Stimulated activated CD4-positive, alpha-beta T cell treated with anti-CD3 and anti-CD28 coated beads, TNF-alpha, amount 100 ng/mL, for 4 hours (primary cell): ENCODE measurements at places on chromosomes 13 and 19.

GRCh38 chr13:47621931-47622330 lies 379.1 kb downstream of the SUCLA2 start:
- no peak for DNase-seq

DNA sequence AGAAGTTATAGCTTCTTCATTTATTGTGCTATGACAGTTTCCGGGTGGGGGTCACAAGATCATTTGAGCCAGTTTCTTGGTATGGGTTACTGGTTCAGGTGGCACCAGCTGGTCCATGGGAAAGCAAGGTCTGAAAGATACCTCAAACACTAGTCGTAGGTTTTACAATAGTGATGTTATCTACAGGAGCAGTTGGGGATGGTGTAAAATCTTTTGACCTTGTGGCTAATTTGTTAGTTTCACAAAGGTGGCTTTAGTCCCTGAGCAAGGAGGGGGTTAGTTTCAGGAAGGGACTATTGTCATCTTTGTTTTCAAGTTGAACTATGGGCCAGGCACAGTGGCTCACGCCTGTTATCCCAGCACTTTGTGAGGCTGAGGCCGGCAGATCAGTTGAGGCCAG lies 24.6 kb downstream of the CHST8 start:
- no peak for DNase-seq

- DNase-seq, result no peak
Measured at GRCh38 chr13:45142440-45143345, 22.4 kb downstream of the GTF2F2 start.

- DNase-seq, result no peak
Measured at GRCh38 chr13:85148009-85148408, 651.2 kb downstream of the SLITRK6 start.

- no peak for DNase-seq
Measured at GRCh38 chr19:49689133-49690078, at the start of gene ADM5. ADM5 (plus strand) TSS chr19:49689594; CDS start chr19:49689838, 244 bp downstream.

GRCh38 chr19:39434123-39435076 lies 1.3 kb downstream of the RPS16 start:
- no peak for DNase-seq

DNA sequence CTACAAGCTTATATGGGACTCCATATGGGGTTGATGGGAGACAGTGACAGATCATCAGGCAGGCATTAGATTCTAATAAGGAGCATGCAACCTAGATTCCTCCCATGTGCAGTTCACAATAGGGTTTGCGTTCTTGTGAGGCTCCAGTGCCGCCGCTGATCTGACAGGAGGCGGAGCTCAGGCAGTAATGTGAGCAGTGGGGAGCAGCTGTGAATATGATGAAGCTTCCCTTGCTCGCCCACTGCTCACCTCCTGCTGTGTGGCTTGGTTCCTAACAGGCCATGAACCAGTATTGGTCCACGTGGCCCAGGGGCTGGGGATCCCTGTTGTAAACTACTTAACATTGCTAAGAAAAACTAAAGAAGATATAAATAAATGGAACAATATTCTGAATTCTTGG lies 378.4 kb downstream of the KCNRG start:
- DNase-seq, result no peak

GRCh38 chr19:50716178-50717025 lies 3.2 kb downstream of the SHANK1 start:
- no peak for DNase-seq

DNA sequence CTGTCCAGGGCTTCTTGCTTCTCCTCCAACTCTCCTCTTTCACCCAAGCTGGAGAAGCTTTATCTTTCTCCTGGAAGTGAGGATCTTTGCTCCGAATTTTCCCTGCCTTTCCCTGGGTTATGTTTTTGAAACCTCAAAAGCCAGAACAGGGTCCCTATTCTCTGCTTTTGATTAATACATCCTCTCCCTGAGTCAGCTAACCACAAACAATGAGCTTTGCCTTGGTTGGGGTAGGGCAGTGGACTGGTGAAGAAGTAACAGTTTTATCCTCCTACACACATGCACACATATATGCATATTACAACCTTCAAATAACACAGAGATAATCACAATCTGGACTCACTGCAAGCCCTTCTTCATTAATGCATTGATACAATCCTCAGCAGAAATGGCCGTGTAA lies 44.6 kb downstream of the DLEU7 start:
- DNase-seq, result no peak

DNA sequence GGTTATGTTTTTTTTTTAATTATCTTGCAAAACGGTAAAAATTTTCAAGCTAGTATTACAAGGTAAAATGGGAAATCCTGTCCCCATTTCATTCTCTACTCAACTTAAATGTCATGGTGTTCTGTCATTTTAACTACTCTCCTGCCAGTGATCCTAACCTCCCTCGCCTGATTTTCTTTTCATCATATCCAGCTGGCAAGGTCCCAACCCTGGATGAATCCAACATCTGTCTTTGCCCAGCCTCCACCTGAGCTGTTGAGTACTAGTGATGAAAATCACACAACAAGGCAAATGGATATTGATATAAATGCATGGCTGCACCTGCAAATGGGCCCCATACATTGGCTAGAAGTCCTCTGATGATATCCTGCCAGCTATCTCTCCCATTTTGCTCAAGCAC lies 6.9 kb upstream of the CDK8 start:
- DNase-seq, result no peak

GRCh38 chr13:113337556-113337955 lies 26.4 kb downstream of the GRTP1 start:
- no peak for DNase-seq

- no peak for DNase-seq
Measured at GRCh38 chr19:52527956-52528351, 486 bp downstream of the ZNF808 start.
